ENCODE measurements at places on chromosomes 5 and 9.

GRCh38 chr5:10333154-10334006 lies 20.1 kb upstream of the MARCHF6 start:
- DNase-seq, result peak; percentile 8

DNA sequence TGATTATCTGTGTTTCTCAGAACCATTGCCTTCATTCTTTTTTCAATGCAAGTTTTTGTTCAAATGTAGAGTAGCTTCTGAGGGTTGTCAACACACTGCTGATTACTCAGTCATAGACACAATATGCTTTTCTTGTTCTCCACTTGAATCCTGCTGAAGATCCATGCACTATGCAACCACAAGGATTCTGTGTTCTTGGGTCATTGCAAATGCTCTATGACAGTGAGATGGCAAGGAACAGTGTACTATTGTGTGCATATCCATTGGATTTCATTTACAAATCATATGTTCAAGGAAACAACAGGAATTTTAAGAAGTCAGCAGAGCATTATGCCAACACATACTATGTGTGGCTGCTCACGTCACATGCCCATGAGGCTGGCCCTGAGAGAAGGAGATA lies 1590.2 kb downstream of the EFNA5 start:
- DNase-seq, result no peak

GRCh38 chr5:135360278-135361274 lies 38.5 kb downstream of the MACROH2A1 start:
- DNase-seq, result no peak

- DNase-seq, result no peak
Measured at GRCh38 chr9:124394596-124394995, 20.6 kb downstream of the PSMB7 start.

DNA sequence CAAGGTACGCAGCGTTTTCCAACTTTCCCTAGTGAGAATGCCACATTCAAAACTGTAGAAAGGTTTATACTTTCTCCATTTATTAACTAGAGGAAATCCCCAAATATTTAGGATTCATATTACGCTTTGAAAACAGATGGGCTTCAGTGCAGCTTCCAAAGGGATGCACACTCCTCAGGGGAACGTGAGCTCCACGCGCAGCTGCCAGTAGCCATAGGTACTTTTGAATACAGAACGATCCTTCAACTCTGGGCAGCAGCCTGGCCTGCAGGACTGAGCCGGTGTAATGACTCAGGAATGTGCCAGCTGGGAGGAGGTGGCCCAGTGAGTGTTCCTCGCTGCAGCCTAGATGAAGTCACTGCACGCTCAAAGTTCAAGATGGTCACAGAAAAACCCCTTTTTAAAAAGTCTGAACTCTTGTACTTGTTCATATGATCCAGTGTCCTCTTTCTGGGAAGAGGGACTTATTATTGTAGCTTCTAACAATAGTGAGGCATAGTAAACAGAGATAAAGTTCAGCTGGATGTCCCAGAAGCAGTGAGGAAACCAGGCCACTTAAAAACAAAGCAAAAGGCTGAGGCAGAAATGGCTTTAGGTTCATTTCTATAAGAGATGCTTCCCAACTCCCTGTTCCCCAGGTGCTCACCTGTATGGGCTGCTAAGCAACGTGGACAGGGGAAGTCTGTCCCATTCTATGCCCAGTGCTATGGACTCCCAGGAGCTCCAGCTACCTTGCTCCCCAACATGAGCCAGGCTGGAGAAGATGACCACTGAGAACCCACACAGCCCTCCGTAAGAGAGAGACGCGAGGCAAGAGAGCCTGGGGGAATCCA lies 130.0 kb downstream of the LHFPL2 start:
- DNase-seq, result no peak

- DNase-seq, result no peak
Measured at GRCh38 chr9:21789541-21790037, 12.8 kb upstream of the MTAP start.

- no peak for DNase-seq
Measured at GRCh38 chr5:159089675-159090074, 10.0 kb downstream of the EBF1 start.

- no peak for DNase-seq
Measured at GRCh38 chr5:32233220-32233695, 59.1 kb upstream of the GOLPH3 start.

DNA sequence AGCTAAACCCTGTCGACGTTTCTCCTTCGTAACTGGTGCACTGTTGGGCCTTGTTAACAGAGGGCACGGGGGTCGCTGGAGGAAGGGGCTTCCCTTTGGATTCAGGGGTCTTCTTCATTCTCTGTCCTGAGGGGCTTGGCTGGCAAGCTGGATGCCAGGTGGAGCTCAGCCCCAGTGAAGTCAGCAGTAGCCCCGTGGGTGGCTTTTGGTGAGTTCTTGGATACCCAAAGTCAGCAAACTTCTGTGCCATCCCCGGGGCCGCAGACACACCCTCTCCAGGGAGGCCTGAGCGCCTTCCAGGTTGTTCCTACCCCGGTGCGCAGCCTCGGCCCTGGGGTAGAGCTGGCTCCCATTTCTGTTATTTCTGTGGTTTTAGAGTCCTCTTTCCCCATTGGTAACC lies 12.3 kb upstream of the OBP2A start:
- DNase-seq, result no peak

- no peak for DNase-seq
Measured at GRCh38 chr5:91311168-91311696, 71.9 kb downstream of the ARRDC3 start.

- no peak for DNase-seq
Measured at GRCh38 chr9:72200452-72200851, 51.2 kb downstream of the GDA start.

GRCh38 chr5:136166909-136167308 lies 26.1 kb downstream of the SMIM32 start:
- no peak for DNase-seq

DNA sequence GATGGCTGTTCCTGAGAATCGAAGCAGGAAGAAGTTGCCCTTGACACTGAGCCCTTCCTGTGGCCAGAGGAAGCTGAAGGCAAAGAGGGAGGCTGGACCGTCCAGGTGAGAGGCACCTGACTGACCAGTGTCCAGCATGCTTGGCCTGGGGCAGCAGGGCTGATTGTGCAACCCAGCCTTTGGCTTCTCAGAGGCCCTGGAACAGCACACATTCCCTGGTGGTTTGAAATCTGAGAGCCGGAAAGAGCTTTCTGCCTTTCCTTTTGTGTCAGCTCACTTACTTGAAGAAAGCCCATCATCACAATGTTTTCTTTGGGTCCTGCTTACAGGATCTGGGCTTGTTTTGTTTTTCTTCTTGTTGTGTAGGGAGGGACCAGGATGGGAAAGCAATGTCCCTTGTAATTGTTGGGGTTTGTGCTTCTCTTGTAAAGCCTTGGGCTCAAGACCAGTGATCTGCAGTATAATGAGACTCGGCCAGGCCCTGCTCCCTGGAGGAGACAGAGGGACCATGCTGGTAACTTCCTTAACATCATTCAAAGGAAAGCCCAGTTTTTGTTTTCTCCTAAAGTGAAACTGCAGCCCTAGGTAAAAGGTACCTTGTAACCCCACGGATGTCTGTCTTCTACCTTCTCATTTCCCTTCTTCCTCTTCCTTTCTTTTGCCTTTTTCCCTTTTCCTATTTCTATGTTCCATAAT lies 213.7 kb downstream of the NXNL2 start:
- DNase-seq, result no peak

- DNase-seq, result no peak
Measured at GRCh38 chr9:903886-904285, 62.4 kb downstream of the DMRT1 start.

Data from stimulated activated CD4-positive, alpha-beta T cell treated with anti-CD3 and anti-CD28 coated beads, Interleukin-12 subunit alpha, Interleukin-12 subunit beta, amount 100 ng/mL, for 4 hours (primary cell).